ENCODE measurements at places on chromosomes 5 and 9.

DNA sequence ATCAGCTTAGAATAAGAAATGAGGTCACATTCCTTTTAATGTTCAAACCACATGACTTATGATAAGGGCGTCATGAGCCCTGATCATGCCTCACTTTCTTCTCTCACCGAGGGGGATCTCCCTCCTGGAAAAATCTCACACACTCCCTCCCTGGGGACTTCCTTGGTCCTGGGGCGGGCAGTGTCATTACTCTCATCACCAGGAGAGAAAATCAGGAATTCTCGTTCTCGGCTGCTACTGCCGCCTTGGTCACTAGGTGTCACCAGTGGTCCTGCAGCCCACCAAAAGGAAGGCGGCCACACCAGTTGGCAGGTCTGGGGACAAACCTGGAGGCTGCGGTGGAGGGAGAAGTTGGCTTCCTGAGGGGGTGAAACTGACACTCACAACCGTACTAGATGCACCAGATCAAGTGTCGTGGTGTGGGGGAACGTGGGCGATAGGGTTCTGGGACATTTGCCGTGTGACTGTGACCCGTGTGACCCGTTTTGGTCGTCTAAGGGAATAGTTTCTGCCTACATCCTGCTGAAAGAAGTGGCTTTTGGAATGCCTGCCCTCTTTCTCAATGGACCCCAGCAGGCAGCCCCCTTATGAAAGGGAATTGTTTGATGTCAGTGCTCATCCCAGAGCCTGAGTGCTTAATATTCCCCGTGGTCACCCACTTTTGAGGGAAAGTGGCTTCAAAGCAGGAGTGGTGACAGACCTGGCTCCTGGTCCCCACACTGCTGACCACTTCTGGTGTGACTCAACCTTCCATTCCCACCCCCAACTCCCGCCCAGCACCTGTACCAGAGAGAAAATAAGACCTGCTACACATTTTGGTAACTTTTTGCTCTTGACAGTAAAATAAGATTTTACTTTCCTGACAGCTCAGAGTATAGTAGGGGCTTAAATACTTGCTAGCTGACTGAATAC is 63.2 kb downstream of the ACER2 start:
- DNase-seq = peak; percentile 23

DNA sequence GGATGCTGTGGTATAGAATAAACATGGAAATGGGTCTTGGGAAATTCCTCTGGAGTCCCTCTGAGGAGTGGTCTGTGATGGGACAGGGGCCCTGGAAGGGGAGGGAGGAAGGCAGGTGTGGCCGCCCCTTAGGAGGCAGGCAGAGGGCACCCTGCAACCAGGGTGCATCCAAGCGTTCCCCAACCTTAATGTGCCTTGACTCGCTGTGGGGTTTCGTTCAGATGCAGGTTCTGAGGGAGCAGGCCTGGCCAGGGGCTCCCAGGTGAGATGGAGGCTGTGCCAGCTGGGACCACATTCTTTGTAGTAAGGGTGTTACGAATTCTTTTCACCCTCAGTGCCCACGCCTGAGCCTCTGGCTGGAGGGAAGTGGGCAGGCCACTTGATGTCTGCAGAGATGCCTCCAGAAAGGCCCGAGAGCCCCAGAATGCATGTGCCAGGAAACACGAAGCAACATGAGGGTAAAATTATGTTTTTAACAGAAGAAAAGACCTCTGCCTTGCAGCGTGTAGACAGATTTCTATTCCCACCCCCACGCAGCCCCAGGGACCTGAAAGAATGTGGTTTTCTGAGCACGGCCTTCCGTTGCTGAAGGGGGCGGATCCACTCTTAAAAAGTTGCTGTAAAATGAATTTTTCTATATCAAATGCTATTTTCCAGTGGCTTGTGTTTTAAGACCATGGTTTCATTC is 150.4 kb upstream of the IER5L start:
- DNase-seq = no peak

DNA sequence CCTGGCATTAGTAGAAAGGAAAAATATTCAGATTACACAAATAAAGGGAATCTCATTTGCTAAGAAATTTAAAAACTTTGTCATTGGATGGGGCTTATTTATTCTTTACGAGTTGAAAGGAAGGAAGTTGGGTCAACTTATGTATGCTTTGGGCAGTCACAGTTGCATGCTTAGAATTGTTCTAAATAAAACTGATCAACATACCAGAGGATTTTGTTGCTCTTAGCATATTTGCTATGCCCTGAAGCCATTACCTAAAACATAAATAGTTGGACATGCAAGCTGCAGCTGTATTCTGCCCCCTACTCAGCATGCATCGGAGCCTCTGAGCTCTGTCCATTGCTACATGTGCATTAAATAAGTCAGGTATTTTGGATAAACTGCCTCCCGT is 172.7 kb upstream of the MEF2C start:
- DNase-seq = no peak

GRCh38 chr5:16450163-16450562 is 15.4 kb downstream of the ZNF622 start:
- no peak for DNase-seq

DNA sequence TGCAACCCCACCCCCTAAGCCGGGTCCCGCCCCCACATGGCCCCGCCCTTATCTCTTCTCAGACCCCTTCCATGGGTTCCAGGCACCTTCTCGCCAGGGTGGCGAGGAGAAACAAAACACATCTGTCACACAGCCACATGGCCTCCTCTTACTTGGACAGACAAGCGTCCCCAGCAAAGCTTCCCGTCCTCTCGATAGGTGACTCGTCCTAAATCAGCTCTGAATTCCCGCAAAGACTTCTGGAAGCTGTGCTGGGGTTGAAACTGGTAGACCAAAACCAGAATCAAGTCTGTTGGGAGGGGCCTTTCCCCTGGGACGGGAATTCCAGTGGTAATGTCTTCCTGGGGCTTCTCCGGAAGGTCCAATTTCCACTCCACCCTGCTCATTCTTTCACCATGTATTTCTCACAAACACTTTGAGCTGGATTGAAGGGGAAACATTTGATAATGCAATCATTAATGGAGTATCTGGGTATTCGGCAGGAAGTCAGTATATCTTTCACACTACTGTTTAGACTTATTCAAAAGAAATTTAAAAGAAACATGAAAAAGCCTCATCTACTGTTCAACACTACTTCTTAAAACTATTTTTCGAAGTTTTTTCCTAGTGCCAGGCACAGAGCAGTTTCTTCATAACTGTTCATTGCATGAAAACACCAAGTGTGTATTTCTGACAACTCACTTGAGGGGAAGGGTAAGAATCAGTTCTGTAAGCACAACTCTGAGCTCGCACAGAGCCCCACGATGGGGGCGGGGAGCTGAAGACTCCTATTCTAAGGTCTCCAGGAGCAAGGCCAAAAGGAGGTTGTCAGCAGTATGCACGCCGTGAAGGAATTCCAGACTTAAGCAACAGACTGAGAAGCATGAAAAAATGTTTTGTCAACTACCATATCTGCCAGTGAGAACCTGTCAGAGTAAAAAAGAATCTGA is 644 bp upstream of the CTNNAL1 start:
- DNase-seq = no peak

- DNase-seq = no peak
Observed at GRCh38 chr5:133029416-133029815, 3.1 kb upstream of the ZCCHC10 start.

DNA sequence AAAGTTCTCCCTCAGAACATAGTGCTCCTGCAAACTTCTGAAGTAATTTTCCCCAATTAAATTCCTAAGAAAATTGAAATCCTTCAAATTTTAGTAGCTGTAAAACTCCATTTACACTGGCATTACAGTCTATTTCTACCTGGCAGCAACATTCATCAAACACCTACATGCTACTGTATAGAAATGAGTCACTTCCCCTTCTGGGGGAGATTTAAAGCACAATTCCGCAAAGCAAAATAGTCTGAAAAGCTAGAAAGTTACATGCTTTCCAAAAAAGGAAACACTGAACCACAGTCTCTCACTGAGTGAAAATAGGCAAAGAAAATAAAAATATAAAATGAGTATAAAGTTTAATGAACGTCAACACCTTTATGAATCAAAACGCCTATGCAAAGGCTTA is 43.3 kb downstream of the MCTP1 start:
- no peak for DNase-seq

DNA sequence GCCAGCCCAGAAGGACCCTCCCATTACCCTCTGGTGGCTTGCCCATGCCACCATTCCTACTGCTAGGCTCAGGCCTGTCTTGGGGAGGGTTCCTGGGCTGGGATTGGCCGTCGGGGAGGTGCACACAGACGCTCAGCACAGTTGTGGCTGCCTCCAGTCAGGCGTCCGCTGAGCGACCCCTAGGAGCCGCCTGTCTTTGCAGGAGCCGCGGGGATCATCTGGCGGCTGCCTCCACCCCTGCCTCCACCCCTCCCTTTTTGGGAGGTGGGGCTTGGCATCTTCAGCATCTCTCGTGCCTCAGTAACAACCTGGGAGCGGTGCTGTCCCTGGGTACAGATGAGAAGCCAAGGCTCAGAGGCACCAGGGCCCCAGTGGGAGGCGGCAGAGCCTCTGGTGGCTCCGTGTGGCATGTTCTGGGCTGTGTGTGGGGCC is 39.6 kb downstream of the RXRA start:
- no peak for DNase-seq

DNA sequence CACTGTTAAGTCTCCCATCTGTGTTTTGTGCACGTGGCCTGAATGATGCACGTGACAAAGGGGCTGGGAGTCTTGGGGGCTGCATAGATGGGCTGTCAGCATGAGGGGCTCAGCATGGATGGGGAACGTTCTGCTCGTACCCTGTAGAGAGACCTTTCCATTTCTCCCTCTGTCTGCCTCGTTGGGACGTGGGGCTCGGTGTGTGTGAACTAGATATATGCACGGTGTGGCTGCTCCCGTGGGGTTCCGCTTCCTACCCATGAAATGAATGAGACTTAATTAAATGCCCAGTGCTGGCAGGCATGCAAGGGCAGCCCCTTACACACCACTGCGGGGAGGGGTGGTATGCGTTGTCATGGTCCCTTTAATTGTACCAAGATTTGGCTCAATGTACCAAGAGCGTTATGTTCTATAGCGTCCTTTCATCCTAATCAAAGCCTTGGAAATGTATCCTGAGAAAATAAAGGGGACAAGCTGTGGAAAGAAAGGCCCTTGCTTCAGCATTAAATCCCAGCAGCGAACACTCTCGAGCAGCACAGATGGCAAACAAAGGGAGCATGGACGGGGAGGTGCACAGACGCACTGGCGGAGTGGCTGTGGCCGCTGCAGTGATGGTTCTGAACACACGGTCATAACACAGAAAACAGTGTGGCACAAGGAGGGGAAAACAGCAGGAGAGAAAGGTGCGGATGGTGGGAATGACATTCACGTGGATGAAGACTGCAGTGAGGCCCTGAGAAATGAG is 66.8 kb downstream of the RASGEF1C start:
- DNase-seq = no peak

DNA sequence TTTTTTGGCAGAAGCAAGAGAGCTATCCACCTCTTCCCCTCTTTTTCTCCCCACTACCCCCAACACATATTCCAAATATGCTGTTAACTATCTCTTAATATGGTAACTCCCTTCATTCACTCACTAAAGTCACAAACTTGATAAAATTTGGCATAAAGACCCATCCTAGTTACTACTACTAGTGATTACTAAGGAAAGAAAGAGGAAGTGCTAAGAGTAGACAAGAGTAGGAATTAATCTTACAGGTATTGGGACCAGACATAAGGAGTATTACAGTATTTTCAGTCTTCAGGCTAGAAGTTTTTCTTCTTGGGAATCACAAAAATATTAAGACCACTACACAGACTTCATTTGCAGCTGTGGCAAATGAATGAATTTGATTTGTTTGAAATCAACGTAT is 2.2 kb downstream of the ADAMTS6 start:
- no peak for DNase-seq

DNA sequence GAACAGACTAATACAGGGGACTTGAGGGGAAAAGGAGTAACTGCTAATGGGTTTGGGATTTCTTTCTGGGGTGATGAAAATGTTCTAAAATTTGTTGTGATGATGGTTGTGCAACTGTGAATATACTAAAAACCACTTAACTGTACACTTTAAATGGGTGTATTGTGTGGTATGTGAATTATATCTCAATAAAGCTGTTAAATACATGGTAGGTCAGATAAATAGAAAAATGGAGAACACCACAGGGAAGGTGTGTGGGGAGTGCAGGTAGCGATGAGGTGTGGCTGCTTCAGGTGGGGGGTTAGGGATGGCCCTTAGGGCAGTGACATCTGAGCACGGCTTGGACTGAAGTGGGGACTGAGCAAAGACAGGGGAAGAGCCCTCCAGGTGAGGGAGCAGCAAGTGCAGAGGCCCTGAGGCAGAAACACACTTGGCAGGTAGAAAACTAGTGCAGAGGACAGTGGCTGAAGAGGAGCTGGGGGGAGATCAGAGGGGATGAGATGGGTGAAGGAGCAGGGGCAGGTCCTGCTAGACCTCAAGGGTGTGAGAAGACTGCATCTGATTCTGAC is 20.9 kb downstream of the EEIG1 start:
- DNase-seq = no peak

- no peak for DNase-seq
Observed at GRCh38 chr9:122370303-122370702, 521 bp upstream of the PTGS1 start.

DNA sequence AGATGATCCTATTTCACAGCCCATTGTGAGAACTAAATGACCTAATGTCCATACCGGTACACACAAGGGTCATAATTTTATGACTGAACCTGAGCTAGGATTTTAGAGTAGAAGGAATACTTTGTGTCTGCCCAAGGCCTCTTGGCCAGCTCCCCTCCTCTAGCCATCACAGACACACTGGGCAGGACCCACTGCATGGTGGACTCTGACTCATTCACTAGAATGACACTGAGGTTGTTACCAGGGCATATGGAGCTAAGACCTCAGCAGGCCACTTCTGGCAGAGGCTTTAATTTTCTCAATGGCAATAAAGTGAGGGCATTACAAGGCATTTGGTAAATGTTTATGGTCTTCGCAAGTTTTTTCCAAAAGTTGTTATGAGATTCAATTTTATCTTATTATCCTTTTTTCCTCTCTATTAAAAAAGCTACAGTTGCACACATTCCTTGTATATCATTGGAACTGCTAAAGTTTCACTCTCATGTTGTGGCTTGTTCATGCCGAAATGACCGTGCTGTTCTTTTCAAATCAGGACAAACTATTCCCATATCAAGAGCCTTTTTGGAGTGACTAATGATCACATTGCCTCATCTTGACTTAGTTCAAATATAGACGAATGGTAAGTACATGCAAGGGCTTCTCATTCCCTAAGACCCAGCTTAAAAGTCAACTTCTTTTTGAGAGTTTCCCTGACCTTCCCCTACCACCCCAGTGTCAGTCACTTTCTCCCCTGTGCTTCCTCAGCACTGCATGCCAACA is 595.7 kb downstream of the ACTL7B start:
- DNase-seq = no peak

DNA sequence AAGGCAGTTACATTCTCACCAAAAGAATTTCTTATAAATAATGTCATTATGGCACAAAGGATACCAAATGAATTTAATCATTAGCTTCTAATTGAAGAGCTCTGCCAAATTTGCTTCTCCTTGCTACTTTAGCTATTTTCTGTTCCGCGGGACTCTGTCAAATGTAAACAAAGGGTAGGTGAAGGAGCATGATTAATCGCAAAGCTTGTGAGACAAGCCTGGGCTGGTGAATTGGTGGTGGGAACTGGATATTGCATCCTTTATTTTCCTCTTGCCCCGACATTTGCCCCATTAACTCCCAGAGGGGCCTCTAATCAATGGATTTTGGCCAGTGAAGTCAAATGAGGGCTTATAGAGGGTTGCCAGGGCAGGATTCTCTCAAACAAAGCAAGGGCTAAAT is 234.2 kb upstream of the RFX3 start:
- DNase-seq = no peak

Data from stimulated activated CD8-positive, alpha-beta memory T cell treated with anti-CD3 and anti-CD28 coated beads, Interleukin-12 subunit alpha, Interleukin-12 subunit beta, amount 100 ng/mL, for 1 hour (primary cell).